Activated CD8-positive, alpha-beta memory T cell treated with anti-CD3 and anti-CD28 coated beads for 1 hour (primary cell): ENCODE measurements at places on chromosomes 7 and 10.

DNA sequence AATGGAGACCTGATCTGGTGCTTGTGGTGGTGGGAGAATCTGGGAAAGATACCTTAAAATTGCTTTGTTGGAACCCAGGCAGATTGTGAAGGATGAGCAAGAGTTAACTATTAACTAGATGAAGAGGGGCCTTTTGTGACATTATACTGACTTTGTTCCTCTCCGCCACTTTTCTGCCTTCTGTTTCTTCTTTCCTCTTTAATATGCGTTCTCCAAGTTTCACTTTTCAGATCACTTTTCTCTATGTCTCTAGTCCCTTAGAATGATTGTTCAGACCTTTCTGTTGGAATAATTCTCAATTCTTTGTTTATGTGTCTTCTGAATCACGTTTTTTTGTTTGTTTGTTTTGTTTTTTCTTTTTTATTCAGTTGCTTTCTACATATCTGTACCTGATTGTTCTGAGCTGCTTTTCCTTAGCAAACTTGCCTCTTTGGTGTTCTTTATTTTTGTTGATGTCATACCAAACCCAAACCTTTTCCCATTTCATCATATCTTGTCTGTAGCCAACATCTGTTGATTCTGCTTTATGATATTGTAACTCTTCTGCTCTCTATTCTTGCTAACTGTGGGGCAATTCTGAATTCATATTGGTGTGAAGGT, 2.8 kb downstream of the BMPR1A start:
- DNase-seq: no peak

DNA sequence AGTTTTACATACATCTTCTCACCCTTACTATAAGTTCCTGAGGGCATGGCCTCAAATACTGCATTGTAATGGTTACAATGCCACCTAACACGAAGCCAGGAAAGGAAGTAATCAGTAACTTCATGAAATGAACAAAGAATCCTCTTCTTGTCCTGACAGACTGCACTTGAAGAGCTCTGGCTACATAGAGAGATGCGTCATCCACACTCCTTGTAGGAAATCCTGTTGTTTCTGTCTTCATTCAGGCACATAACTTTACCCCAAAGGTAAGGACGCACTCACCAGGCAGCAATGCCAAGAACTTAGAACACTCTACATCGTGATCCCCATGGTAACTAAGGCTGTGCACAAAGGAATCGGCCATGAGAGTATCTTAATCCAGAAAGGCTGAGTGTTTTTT, 80.3 kb upstream of the ARID5B start:
- DNase-seq: no peak

GRCh38 chr10:103839519-103839871, 15.9 kb downstream of the SH3PXD2A start:
- DNase-seq: no peak

DNA sequence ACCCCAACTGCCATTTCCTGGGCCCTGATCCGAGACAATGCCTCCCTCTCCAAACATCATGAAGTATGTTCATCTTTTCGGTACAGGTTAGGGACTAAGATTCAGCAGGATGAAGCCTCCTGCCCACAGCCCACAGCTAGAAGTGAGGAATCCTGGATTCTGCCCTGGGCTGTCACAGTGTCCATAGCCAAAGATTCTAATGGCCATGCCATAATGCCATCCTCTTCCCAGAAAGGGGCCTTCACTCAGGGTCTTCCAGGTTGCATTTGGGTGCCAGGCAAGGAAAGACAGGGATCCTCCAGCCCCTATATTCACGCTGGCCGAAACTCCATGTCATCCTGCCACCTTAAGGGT, 15.7 kb upstream of the ZMIZ1 start:
- DNase-seq: no peak

GRCh38 chr7:97006055-97006815, 882 bp downstream of the DLX6 start:
- DNase-seq: no peak

- DNase-seq: no peak
Observed at GRCh38 chr7:89770161-89770560, 384.1 kb upstream of the STEAP1 start.

DNA sequence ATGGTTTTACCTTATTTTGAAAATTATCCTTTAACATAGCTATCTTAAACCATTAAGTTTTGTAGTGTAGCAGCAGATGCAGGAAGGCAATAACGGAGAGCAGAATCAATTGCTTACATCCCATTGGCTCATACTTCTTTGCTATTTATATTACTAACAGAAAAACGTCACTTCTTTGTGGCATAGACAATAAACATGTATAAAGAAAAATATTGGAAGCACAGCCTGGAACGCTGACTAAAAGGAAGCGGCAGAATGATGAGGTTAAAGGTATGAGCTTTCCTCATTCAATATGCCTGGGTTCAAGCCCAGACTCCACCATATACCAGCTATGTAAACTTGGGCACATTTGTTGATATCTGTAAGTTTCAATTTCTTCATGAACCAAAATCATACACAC, 24.0 kb upstream of the BMPER start:
- DNase-seq: no peak

DNA sequence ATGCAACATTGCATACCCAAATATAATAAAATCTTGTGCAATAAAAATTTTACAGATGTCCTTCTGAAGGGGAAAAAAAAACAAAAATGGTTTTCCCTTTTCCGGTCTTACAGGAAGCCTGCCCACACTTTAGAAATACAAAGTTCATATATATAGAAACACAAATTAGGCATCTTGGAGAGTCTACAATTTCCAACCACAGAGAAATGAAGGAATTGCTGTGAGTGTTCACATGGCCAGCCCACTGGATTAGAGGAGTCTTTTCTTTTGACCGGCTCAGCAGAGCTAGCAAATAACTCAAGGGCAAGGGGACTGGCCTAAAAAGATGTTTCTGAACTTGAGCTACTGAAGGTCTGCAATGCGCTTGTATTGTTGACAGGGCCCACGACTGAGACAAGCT, 92.4 kb downstream of the GLI3 start:
- DNase-seq: no peak

DNA sequence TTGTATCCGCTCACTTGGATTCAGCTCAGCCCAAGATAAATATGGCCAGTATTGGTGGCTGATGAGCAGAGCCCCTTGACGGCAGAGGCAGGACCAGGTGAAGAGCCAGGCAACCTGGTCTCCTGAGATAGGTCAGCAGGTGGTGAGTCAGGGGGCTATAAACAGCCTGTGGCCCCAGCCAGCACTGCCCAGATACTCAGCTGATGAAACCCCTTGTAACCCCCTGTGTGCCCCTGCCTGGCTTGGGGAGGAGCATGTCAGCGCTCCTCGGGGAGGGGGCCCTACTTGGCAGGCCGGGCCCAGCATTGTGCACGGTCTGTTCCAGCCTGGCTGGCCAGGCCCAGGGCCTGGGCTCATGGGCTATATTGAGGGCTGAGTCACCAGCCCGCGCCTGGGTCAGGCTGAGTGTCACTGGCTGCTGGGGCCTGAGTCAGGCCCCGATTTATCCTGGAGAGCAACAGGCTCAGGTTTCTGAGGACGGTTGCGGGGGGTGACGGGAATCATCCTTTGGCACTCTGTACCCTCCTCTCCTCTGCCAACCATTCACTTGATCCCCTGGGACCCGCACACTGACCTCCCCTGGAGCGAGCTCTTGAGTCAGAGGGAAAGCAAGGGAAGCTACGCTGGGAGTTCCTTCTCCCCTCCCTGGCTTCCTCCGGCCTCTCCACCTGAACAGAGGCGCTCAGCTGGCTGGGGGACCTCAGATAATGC, 2.8 kb upstream of the FLNC start:
- DNase-seq: no peak

DNA sequence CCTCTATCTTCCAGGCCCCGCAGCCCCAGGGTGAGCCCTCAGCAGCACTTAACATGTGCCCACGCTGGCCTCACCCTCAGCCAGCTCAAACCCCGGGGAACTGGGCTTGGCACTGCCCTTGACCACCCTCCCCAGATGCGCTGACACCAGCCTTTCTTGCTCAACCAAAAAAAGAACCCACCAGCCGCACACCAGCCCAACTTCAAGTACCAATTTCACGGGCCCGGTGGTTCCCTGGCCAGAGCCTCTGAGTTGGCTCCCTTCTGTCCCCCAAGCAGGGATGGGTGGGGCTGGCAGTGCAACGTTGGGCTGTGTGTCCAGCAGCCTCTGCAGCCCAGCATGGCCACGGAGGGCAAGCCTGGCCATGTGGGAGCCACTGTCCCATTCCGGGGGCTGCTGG, 96.3 kb downstream of the COL13A1 start:
- DNase-seq: no peak

DNA sequence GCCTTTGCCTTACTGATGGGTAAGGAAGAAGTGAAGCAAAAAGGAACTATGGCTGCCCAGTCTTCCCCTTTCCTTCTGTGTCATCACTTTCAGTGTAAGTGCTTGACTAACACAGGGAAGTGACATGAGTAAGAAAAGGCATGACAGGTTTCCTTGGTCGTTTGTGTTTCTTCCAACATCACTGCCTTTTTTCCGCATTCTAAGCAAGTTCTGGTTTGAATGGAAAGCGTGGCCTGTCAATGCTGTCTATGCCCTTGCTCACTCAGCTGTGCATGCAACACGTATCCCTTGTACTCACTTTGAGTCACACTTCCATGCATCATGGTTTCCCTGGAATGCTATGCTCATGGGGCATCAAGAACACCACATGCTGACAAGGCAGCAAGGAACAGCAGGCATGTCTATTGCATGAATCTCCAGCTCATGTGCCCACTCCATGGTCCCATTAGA, 111.8 kb downstream of the OAT start:
- no peak for DNase-seq

- DNase-seq: no peak
Observed at GRCh38 chr7:151763420-151763984, 113.4 kb downstream of the PRKAG2 start.

GRCh38 chr7:127581716-127582115, 3.7 kb downstream of the GCC1 start:
- DNase-seq: no peak
